ENCODE measurements at places on chromosomes 7 and 10. TPM values are rescaled to one million over a fixed set of nuclear protein-coding genes. Genes with fewer than 3 reads are reported as not detected.
A peak's percentile ranks its signal among the peaks of the same experiment; 100 is the strongest.

The CFTR gene
- 0.09 TPM for total RNA-seq

DNA sequence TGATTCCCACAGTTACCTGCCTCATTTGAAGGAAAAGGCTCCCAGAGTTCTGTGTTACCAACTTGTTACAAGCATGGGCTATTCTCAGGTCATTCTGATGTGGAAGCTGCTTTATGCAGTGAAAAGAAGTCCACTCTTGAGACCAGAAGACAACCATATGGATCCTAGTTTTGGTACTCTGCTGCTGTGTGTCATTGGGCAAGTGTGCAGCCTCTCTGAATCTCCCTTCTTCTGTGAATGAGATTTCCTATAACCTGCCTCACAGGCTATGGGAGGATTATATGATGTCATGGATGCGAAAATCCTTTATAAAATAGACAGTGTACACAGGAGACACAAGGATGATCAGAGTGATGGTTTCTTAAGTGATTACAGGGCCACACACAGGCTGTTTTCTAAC, 166.1 kb downstream of the ARID5B start:
- no peak for DNase-seq

The ABCC2 gene
- total RNA-seq, result 0.98 TPM

DNA sequence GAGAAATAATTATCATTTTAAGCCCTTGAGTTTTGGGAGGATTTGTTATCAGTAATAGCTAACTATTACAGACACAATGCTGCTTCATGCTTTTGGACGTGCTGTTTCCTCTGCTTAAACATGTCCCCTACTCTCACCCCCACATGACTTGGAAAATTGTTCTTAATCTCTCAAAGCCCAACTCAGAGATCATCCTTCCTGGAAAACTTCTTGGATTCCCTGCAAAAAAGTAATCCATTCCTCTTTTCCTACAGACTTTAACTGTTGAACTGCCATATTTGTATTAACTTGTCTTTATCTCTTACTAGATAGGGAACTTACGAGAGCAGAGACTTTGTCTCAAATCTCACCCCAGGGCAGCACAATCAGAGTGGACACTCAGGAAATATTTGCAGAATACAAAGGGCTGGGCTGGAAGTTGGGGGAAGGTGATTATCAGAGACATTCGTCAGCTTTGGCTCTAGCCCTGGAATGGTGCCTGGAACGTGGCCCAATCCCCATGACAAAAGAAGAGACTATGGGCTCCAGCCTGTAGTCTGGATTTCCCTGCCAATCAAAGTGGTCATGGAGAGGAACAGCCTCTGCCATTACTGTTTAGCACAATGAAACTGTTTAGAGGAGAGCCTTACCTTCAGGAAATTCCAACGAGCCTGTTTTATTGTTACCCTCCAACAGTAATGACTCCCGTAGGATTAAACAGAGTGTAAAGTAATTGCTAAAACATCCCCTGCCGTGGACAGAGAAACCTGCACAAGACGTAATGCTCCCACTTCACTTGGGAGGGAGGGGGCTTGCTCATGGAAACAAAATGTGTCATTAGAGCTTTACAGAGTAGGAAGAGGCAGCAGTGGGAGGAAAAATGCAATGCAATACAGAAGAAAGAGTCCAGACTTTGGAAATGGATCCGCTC, 140.4 kb upstream of the AUTS2 start:
- peak; percentile 16 for DNase-seq

GRCh38 chr10:95831515-95831914, 75.6 kb downstream of the ENTPD1 start:
- DNase-seq, result no peak

DNA sequence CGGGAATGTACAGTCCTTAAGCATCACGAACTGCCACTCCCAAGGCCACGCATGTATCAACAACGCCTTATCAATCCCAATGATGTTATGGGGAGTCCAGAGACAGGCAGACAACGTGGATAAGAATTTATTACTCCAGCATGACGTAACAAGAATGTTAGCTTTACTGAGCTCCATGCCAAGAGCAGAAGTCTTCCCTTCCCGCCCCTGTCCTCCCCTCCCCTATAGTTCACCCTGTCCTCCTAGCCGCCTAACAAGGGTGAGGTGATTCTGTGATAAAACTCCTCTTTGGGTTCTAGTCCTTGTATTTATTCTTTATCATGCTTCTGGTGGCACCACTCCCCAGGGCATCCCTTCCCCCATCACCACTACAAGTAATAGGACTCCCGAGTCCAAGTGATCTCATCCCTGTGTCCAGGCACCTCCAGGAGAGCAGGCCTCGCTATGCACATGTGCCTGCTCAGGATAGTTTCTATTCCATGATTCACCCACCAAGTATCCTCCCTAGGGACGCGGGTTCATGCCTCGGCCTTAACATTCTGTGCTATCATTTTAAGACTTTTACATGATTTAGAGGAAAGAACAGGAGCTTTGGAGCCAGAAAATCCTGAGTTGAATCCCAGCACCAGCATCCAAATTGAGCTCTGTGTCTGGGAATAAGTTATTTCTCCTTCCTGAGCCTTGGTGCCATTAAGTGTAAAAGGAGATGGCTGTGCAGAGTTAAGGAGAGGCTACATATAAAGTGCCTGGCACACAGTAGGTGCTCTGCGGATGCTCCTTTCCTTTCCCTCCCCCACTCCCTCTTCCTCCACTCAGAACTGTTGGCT, 15.4 kb downstream of the GSDME start:
- DNase-seq, result peak; percentile 31

GRCh38 chr7:27389496-27389895, 146.9 kb downstream of the EVX1 start:
- peak; percentile 4 for DNase-seq

- DNase-seq, result peak; percentile 90
Observed at GRCh38 chr10:117441812-117442443, 66.7 kb upstream of the PDZD8 start.

The SLC13A1 gene
- total RNA-seq, result not detected

- peak; percentile 52 for DNase-seq
Observed at GRCh38 chr7:108234281-108234680, 104.1 kb upstream of the LAMB4 start.

DNA sequence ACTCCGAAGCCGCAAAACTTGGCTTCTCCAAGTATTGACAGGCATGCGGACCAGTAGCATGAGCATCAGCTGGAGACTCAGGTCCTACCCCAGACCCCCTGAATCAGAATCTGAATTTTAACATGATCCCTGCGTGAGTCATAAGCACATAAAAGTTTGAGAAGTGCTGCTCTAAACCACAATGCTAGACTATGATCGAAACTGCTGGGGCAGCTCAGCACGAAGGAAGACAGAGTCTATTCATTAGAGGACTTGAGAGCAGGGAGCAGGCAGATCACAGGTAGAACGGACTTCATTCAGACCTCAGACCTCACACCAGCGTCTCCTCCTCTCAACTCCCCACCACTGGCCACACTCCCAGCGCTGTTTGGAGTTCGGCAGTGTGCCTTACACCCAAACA, 16.9 kb downstream of the CAMK2G start:
- DNase-seq, result no peak
